ENCODE measurements at places on chromosomes 1 and 21.

- no peak for DNase-seq
Observed at GRCh38 chr1:14878124-14878523, 275.4 kb upstream of the TMEM51 start.

DNA sequence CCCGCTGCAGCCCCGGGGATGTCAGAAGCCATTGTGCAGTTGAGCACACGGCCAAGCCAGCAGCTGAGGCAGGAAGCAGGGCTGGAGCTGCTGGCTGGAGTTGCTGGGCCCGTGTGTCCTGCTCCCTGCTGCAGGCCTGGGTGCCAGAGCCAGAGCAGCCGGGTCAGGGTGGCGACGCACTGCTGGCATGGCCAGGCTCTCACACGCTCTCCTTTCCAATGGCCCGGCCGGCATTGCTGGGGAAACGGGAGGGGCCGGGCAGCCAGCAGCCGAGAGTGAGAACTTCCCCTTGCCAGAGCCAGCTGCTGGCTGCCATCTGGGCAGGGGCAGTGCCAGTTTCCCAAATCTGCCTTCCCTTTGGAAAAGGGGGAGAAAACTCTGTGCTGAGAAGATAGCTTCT, 82.4 kb upstream of the PROX1 start:
- DNase-seq: no peak

DNA sequence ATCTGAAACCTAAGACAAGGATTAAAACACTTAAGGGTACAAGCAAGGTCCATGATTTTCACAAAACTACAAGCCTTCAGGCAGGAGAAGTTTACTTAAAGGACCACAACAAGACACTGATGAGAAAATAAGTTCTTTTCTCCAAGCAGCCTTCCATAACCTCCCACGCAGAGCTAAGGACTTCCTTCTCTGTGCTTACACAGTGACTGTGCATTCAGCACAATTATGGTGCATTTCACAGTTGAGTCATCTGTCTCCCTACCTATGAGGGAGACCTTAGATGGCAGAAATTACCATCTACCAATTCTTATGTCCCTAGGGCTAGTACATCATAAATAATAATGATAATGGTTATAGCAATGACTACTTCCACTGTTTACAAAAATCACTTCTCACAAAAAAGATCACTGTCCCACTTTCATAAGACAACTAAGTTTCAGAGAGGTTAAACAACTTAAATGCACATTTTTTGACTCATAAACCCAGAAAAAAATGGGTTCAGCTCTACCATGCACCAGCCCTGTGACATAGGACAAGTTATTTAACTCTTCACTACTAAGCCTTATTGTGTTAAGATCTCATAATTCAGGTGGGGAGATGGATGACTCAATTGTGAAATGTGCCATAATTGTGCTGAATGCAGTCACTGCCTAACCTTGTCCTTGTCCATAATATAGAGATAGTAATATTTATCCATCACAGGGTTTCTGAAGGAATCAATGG, 45.3 kb downstream of the TARBP1 start:
- no peak for DNase-seq

DNA sequence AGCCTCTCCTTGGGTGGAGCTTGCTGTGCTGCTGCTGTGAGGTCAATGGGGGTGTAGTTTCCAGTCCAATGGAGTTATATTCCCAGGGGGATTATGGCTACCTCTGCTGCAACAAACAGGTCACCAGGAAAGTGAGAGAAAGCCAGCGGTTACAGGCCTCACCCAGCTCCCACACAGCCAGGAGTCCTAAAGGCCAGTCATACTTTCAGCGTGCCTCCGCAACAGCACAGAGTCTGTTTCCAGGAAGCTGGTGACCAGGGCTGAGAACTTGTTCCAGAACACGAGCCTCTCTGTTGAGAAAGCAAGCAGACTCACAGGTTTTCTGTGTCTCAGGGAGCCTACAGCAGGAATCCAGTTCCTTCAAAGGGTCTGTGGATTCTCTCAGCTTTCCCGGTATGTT, 17.3 kb upstream of the OR2M5 start:
- no peak for DNase-seq

GRCh38 chr1:217718873-217719272, 87.7 kb downstream of the SPATA17 start:
- DNase-seq: no peak

DNA sequence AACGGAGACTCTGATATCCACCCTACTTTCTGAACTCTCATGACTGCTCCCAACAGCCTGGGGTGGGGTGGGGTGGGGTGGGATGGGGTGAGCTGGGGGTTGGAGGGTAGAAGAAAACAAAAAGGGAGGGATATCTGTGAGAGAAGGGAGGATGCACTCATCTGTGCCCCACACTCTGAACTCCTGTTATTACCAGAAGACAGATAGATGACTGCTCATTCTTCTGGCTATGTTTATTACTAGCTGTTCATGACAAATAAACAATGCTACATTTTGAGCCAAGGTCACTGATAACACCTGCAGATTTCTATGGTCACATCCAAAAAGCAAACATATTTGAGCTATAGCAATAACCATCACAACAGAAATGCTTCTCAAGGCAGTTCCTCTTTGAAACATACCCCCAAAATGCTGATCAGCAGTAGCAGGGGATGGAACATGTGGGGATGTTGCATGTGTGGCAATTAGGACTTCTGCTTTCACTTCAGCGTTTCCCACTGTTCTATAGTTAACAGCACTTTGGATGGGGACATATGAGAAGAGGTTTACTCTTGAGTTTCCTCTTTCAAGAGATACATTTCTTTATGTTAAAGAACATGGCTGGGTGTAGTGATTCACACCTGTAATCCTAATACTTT, 43.3 kb downstream of the GPR3 start:
- no peak for DNase-seq

DNA sequence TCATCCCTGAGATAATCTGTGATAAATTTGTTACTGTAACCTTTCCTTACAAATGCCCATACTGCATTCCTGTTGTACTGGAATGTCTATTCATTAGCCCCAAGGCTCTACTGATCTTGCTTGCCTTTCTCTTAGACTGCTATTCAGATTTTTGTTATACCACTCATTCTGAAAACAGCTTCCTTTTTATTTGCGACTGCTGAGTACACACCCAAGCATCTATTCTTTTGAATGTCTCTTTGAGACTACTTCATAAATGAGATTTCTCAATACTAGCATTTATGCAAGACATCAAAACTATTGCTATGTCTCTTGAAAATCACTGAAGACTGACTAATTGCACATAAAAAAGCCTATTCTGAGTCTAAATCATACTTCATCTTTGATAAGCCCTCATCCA, 38.6 kb downstream of the DENND1B start:
- DNase-seq: no peak

Data from activated CD8-positive, alpha-beta memory T cell treated with anti-CD3 and anti-CD28 coated beads, Interleukin-2, amount 50 U/mL, for 48 hours (primary cell).